Astrocyte of the spinal cord (primary cell): ENCODE measurements at places on chromosomes 3 and 15.

GRCh38 chr15:40235201-40235885, 3.5 kb upstream of the PAK6 start:
- no peak for DNase-seq

DNA sequence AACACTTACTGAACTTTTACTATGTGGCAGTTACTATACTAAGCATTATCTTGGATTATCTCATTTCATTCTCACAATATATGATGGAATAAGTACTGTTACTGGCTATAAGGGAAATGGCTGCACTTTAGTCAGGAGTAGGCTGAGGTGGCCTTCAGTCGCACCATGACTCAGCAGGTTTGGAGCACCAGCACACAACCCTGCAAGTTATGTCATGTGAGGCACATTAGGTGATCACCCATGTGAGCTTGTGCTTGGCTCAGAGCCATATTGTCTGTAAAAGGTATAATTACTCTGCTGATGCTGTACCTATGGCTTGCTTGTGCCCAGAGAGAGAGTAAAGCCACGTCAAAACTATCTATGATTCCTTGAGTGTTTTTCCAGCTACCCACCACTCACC, 54.1 kb upstream of the TIPARP start:
- no peak for DNase-seq

DNA sequence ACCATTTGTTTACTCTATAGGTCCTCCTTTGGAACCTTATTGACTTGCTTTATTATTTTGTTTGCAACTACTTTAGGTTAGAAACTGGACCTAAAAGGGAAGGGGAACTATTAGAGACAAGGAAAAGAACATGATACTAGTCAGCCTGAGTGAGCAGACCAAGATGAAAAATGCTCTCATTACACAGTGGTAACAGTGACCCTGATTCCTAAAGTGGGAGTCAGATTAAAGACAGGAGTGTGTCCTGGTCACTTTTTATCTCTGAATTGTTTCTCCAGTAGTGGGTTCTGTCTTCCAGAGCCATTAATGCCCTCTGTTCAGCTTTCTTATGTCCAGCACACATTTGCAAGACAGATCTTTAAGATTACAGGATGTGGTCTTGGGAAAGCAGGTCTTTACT, 124.1 kb downstream of the TMEM108 start:
- DNase-seq, result no peak

DNA sequence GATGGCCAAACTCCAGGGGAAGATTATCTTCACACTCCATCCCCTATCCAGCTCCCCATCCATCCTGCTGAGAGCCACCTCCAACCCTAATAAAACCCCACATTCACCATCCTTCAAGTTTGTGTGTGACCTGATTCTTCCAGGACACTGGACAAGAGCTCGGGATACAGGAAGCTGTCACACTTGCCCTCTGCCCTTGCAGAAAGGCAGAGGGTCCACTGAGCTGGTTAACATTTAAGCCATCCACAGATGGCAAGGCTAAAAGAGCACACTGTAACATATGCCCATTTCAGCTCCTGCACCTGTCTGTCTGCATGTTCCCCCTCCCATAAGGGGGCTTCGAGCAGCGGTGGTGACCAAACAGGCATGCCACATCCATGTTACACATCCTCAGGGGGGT, 29.8 kb downstream of the SETMAR start:
- DNase-seq, result no peak

- peak; percentile 71 for DNase-seq
Measured at GRCh38 chr15:75138016-75138999, 63.4 kb upstream of the C15orf39 start.

DNA sequence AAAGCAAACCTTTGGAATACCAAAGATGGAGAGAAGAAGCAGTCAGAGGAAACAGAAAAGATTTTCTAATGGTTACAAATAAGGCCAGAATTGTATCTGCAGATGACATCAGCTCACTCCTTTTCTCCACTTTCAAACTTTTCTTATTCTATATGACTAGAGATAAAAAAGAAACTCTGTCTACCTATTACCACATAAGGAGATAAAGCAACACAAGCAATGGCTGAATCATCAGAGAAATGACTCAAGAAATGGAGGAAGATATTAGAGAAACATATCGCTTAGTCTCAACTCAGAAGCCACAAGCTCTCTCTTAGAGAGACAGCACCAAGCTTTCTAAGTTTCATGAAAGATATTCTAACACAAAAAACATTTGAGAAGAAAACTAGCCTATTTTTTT, 784.0 kb downstream of the ZPLD1 start:
- DNase-seq, result peak; percentile 63

DNA sequence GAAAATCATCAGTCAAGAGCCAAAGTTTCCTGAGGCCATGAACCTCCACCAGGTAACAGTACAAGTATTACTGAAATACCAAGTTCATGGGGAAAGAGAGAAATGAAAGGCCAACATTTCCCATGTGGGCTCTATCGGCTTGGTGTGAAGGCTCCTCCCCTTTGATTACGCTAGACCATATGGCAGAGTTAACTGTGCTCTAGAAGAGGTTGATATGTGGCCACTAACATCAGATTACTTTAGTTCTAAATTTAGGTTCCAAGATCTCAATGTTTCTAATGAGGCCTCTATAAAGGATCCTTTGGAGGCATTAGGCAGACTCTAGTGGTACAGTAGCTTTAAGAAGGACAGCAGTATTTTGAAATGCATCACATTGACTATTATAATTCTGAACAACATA, 127.1 kb downstream of the SEMA6D start:
- DNase-seq, result no peak

- DNase-seq, result no peak
Measured at GRCh38 chr15:70576696-70577095, 186.7 kb downstream of the UACA start.

GRCh38 chr15:33157371-33158037, 37.0 kb downstream of the FMN1 start:
- DNase-seq, result no peak

DNA sequence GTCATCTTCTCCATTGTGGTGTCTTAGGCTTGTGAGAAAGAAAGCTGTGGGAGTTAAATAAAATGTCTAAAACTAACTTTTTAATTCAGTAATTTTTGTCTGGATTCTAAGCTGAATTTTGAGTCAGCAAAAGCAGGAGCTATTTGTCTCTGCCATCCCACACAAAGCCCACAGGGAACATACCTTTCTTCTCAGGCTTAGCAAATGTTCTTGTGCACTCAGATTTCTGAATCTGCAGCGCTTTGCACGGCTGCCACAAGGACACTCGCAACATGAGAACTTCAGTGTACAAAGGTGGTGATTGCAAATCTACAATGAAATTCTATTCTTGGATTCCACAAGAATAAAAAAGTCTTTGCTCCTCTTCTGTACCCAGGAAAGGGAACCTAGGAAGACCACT, 88.2 kb upstream of the RNF7 start:
- DNase-seq, result no peak

- DNase-seq, result no peak
Measured at GRCh38 chr15:52803108-52803466, 13.0 kb upstream of the ONECUT1 start.

GRCh38 chr15:40716165-40716564, 21.2 kb downstream of the RAD51 start:
- no peak for DNase-seq

- DNase-seq, result no peak
Measured at GRCh38 chr3:24315971-24316370, 178.7 kb downstream of the THRB start.

- no peak for DNase-seq
Measured at GRCh38 chr3:74561881-74562280, 52.6 kb downstream of the CNTN3 start.

DNA sequence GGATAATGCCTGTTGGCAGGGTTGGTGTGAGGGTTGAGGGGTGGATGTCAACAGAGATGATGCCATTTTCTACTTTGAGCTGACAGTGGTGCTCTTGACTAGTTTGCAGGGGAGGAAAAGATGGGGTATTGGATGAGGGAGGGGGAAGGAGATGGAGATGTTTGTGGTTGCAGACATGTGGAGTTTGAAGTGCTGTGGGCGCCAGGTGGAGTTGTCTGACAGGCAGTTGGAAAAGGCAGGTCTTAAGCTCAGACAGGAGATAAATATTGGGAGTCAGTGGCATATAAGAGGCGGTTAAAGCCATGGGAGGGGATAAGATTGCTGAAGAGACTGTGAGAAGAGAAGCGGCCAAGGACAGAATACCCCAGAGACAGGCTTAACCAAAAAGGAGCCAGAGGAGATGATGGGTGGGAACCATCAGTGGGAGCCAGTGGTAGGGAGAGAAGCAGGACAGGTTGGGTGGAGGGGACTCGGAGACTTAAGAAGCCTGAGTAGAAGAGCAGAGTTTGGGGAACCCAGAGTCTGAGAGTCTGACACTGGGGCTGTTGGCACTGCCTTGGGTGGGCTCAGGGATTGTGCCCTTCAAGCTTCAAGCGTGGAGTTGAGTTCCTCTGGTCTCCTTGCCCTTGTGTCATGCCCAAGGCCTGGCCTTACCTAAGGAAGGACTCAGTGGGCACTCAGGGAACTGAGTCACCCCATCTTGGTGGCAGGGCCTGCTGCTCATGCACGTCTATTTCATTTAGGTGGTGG, 13.9 kb downstream of the COPG1 start:
- DNase-seq, result no peak

GRCh38 chr15:86852741-86853140, 773.1 kb downstream of the AGBL1 start:
- no peak for DNase-seq

DNA sequence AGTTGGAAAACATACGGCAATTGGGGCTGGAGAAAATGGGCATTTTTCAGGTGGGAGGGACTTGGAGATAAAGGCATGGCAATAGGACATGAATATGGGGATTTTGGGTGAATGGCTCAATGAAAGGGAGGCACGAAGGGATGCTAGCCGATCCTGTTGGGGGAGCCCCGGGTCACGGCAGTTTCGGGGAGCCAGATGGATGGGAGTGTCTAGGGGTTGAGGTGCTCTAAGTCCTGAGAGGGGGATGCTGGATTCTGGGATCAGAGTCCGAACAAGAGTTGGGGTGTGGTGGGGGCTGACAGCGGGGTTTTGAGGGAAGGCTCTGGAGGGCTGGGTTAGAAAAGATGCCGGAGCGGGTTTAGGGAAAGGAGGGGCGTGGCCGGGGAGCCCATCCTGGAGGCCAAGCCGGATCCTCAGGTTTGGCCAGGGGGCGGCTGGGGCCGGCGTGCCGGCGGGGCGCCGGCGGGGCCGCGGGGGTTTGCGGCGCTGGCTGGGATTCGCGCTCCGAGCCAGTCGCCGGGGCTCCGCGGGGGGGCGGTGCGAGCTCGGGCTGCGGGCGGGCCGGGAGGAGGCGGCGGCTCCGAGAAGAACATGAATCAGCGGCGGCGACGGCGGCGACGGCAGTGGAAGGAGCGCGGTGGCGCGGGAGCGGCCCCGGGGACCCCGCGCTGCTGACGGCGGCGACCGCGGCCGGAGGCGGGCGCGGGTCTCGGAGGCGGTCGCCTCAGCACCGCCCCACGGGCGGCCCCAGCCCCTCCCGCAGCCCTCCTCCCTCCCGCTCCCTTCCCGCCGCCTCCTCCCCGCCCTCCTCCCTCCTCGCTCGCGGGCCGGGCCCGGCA, at the start of gene TYRO3:
TYRO3 (plus strand) TSS at position 813 of the 839 bp plus-strand sequence. CDS start 46 bp downstream, outside the sequence.
- DNase-seq, result peak; percentile 25

DNA sequence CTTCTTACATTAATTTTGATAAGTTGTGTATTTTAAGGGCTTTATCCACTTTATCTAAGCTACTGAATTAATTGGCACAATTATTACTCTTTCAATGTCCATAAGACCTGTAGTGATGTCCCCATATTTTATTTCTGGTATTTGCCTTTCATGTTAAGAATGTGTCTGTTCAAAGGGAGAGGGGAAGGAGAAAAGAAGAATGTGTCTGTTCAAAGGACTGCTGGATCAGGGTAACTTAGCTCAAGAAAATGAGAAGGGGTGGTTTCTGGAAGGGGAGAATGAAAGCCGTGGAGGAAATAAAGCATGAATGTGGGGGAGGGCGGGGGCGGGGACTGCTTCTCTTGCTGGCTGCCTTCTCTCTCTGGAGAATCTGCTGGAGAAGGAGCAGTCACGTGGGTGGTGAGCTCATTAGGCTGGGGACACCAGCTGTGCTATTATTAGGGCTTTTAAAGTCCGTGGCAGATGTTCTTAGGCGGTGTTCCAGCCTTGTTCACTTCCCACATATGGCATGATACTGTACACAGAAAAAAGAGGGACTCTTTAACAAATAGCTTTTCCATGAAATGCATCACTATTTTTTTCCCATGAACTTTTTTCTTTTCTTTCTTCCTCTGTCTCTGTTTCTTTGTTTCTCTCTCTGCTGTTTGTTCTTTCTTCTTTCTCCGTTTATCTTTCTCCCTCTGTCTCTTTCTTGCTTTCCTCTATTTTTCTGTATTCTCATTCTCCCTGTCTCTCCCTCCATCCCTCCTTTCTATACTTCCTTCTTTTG, 63.7 kb upstream of the ULK4 start:
- DNase-seq, result peak; percentile 98

GRCh38 chr3:131883086-131883485, 151.7 kb downstream of the CPNE4 start:
- no peak for DNase-seq

DNA sequence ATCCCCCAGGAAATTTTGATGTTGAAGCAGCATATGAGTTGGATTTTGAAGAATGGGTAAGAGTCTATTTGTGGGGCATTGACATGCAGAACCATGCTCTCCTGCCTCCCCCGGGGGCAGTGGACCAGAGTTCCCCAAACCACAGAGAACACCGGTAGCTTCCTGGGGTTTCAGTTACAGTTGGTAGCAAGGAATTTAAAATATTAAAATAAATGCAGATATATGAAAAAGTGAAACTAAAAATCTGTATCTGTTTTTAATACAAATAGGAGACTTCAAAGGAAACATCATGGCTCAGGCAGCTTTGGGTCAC, 37.4 kb downstream of the SLC9A9 start:
- DNase-seq, result no peak

DNA sequence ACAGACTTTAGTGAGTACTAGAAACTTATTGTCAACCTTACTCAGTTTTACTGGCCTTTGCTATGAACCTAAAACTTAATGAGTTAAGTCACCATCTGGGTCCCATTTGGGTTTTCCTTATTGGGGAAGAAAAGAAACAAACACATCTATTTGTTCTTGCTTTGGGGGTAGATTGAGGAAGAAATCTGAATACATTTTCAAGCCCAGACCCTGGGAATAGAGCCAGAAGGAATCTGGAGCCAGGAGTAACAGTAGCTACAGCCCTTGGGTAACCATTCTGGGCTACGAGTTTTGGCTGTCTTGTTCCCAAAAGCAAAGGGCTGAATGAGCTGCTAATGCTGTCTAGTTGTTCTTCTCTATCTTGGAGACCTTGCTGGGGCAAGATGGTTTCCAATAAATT, 16.5 kb downstream of the SLC12A1 start:
- DNase-seq, result no peak

GRCh38 chr15:37289109-37289765, 188.9 kb upstream of the MEIS2 start:
- no peak for DNase-seq

DNA sequence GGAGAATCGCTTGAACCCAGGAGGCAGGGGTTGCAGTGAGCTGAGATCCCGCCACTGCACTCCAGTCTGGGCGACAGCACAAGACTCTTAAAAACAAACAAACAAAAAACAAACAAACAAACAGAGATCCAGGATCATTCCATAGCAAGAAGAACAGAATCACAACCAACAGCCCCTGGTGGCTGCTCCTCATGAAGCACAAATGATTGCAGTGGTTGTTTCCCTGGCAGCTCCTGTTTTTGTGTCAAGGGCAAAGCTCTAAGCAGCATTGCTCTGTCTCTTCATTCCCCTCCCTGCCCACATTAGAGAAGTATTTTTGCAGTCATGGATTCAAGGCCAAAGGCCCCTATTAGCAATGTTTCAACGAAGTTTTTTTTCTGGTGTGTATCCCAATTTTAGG, 25.8 kb upstream of the BLM start:
- no peak for DNase-seq
